Kidney (tissue), 22 donors: ENCODE measurements at places on chromosomes 1 and 21.

DNA sequence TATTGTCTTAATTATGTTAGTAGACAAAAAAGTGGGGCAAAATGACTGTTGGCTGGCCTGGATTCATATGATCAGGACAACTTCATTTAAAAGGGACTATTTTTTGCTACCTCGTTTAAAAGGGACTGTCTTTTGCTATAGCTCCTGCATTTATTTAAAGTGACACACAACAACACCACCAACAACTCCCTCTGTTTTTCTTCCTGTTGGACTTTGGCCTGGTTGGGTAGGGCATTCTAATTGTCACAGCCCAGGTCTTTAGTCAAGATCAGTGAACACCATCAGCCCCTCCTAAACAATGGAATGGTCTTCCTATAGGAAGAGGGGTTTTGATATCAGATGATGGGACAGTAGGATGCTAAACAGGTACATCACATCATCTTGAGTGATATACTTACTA, 241.8 kb downstream of the GPR52 start:
- DNase-seq: no peak

- DNase-seq: no peak
Observed at GRCh38 chr1:43539726-43540434, 9.2 kb downstream of the PTPRF start.

DNA sequence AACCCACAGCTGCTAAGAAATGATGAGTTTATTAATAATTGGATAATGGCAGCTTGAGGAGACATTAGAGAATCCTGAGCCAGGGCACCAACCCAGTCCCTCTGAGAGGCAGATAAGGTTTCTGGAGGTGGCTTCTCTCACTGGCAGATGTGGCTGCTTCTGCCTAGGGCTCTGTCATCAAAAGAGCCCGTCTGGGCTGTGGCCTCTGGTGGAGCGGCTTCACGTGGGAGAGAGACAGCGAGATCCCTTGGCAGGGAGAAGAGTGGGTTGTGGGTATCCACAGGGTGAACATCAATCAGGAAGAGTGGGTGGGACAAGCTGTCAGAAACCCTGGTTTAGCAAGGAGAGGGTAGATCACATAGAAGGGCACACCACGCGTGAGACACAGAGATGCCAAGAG, 30.0 kb downstream of the VWA5B1 start:
- no peak for DNase-seq

DNA sequence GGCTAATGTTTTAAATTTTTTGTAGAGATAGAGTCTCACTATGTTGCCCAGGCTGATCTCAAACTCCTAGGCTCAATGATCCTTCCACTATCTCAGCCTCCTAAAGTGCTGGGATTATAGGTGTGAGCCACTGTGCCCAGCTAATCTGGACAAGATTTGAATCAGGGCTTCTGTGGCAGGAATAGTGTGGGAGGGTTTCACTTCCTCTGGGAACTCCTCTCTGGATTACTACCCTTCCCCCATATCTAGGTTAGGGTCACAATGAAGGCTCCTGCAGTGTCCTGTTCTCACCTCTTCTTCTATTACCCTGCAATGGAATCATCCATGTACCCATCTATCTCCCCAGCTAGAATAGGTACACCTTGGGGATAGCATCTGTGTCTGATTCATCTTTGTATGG, 133.6 kb upstream of the RAB4A start:
- no peak for DNase-seq

GRCh38 chr1:36139521-36139920, 9.8 kb downstream of the TRAPPC3 start:
- no peak for DNase-seq

- no peak for DNase-seq
Observed at GRCh38 chr1:85571181-85571759, 9.3 kb upstream of the CCN1 start.

DNA sequence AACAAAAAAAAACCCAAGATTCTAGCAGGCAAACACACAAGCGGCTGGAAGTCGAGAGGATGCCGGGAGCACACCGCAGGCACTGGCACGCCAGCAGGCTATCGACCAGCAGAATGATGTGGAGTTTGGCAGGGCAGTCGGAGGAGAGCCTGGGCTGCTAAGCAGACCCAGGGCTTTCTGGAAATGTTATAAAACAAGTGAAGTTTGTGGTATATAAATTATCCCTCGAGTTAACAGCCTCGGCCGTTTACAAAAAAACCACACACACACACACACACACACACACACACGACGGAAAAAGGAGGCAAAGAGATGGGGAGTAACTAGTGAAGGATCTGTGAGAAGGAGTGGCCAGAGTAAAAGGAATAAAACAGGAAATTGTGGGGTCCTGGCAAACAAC, 87.2 kb upstream of the IVNS1ABP start:
- DNase-seq: no peak

GRCh38 chr1:117009132-117009531, 7.6 kb downstream of the CD101 start:
- DNase-seq: no peak

- no peak for DNase-seq
Observed at GRCh38 chr1:8477983-8478362, 160.1 kb downstream of the SLC45A1 start.

GRCh38 chr1:245370905-245371581, 216.3 kb downstream of the KIF26B start:
- peak; percentile 88 for DNase-seq

- no peak for DNase-seq
Observed at GRCh38 chr1:214898161-214898560, 184.4 kb upstream of the KCNK2 start.

DNA sequence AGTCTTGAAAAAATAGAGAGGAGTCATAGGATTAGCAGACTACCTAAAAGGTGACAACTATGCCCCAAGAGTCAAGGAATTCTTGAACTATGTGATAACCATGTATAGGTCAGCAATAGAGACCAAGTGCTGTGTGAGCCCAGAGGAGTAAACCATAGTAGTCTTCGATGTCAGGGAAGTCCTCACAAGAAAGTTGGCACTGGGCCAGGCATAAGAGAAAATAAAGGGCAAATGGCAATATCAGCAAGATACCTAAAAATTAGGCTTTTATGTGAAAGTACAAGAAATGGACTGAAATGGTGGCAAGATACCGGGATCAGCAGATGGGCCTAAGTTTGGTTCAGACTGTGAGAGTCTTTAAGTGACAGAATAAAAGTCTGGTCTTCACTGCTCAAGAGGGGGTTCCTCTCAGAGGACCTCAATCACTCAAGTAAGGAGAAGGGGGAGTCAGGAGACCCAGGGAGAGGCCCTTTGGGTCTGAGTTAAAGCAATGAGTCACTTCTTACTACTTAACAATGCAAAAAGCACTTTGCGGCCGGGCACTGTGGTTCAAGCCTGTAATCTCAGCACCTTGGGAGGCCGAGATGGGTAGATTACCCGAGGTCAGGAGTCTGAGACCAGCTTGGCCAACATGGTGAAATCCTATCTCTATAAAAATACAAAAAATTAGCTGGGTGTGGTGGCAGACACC, 95.0 kb downstream of the TEX35 start:
- DNase-seq: no peak

GRCh38 chr1:3668585-3669300, 16.4 kb downstream of the TP73 start:
- DNase-seq: peak; percentile 79

GRCh38 chr1:65503427-65503826, 83.0 kb downstream of the LEPR start:
- DNase-seq: no peak

- no peak for DNase-seq
Observed at GRCh38 chr1:203215573-203215972, 13.9 kb downstream of the CHIT1 start.

GRCh38 chr1:16167331-16168143, 11.7 kb upstream of the EPHA2 start:
- DNase-seq: peak; percentile 88

GRCh38 chr1:114833421-114833820, 21.2 kb upstream of the SYCP1 start:
- DNase-seq: no peak

GRCh38 chr1:157288006-157288405, 149.8 kb upstream of the ETV3 start:
- no peak for DNase-seq

GRCh38 chr1:238690415-238690814, 696.0 kb upstream of the CHRM3 start:
- no peak for DNase-seq

- no peak for DNase-seq
Observed at GRCh38 chr1:58862728-58863385, 79.0 kb upstream of the JUN start.

DNA sequence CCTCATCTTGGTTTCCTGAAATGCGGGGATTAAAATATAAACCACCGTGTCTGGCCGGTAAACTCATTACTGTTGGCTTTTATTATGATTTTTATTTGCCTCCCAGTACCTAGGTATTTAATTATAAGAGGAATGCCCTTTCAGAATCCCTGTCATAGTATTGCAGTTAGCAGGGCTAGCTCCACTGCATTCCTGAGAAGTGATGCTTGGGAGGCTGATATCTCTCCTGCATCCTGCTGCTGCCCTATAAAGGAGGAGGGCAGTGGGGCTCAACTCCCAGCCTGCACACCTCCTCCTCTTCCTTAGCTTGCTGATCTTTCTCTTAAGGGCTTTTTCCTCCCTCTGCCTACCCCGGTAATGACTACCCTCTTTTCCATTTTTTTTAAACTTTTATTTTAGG, 19.9 kb upstream of the DISC1 start:
- no peak for DNase-seq

DNA sequence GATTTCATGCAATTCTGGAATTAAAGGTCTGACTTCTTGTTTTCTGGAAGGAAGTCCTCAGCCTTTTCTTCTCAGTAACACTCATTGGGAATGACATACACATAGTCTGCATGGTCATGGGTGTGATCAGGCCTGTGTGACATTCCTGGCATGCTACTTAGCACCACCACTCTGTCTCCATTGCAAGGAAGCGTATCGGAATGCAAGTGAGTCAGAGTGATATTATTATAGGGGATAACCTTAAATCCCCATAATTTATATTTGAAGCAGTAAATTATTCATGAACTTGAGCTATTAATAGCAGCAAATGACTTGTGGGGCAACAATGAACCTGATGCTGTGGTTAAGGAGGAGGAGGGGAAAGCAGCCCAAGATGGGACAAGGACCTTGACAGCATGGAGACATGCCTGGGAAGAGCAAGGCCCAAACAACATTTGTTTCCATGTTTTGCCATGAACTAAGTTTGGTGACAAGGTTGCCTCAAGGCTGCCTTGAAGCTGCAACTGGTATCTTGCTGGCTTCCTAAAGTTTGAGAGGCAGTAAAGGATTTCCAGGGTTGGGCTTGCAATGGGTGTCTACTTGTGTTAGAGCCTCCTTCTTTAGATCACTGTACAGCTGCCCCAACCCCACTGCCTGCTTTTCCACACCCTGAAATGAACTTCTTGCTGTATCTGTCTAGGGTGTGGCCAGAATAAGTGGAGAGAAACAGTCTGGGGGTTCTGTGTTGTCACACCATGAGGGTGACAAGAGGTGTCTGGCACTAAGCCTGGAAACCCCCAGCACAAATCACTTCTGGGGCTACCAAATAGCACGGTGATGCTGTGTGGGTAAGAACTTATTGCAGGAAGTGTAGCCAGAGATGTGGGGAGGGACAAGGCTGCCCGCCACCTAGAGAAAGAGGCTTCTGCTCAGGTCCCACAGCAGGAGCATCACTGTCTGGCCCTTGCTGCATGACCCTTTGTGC, 4.6 kb downstream of the MAB21L3 start:
- no peak for DNase-seq

- no peak for DNase-seq
Observed at GRCh38 chr21:33205476-33205875, 24.3 kb upstream of the IFNAR2 start.

DNA sequence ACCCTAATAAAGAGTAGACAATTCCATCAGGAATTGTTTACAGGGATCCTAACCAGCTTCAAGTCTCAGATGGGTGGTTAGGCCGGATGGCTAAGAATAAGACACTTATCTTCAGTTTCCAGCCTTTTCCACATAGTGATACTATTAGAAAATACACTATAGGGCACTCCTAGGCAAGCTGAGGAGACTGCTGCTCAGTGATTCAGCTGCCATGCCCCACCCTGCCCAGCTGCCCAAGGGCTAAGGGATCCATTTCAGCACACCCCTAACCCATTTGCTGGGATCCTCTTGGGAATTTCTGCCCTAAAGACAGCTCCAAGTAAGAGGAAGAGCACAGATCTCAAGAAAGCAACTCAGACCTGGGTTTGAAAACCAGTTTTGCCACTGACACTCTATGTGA, 31.9 kb downstream of the PLPP3 start:
- DNase-seq: no peak

- no peak for DNase-seq
Observed at GRCh38 chr1:173666646-173667045, 3.0 kb downstream of the ANKRD45 start.

- no peak for DNase-seq
Observed at GRCh38 chr1:94947437-94947836, 20.5 kb upstream of the CNN3 start.

DNA sequence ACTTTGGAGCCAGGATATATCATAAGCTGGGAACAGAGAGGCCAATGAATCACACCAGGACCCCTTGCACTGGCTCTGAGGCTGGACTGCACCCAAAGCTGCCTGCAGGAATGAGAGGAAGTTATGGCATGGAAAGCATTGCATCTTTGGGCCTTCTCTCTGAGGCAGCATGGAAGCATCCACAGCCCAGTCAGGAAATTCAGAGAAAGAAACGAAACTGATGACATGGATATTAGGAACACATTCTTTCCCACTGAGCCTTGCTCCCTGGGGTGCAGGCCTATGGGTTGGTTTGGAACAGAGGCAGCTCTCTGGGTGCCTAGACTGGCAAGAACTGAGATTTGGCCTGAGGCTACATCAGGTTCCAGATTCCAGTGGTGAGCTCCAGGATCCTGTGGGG, 98.6 kb downstream of the NGF start:
- no peak for DNase-seq

GRCh38 chr1:183138301-183138700, 47.8 kb upstream of the LAMC2 start:
- no peak for DNase-seq

DNA sequence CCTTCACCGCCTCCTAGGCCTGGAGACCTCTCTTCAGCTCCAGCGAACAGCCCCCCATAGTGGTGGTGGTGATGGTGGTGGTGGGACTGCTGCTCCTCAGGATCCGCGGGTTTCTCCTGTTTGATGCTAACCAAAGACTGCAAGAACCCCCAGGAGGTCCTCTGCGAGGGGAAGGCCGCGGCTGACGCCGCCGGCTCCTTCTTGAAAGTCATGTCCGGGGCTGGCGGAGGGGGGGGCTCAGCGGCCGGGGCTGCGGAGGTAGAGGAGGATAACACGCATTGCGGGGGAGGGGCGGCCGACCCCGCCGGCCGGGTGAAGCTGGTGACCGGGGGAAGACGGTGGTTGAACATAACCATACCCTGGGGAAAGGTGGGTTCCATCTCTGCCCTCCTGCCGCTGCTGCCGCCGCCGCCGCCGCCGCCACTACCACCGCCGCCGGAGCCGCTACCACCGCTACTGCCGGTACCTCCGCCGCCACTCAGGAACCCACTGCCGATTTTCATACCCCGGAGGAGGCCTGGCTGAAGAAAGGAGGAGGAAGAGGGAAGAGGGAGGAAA, 554 bp downstream of the ZNF281 start:
- DNase-seq: peak; percentile 84
